ENCODE measurements at places on chromosomes 1 and 21. TPM values are rescaled to one million over a fixed set of nuclear protein-coding genes. Genes with fewer than 3 reads are reported as not detected.
A peak's percentile ranks its signal among the peaks of the same experiment; 100 is the strongest.

NID1 gene
- polyA plus RNA-seq: 97.5 TPM

DNA sequence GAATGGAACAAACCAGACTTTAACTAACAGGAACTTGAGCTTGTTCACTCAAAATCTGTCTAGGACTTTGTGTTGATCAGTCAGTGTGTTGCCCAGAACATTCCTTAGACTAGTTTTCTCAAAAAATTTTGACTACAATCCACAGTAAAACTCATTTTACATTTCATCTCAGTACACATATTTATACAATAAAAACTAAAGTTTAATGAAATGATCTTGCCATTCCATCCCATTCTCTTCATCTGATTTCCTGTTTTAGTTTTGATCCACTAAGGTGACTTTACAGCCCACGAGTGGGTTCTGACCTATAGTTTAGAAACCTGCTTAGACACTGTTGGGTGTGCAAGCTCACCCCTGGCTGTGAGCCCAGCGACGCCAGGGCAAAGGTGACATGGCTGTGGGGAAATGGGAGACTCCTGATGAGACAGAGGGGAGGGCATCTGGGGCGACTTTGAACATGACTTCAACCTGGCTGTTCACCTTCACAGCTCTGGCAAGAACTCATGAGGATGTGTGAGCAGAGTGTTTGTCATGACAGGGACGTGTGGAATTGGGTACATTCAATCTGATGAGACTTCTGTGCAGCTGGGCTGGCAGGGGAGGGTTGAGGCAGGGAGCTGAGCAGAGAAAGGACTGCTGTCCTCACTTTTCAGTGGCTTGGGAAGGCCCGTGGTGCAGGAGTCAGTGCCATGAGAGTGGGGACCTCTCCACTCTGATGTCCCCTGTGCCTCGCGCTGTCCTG, 40.6 kb downstream of the LHX4 start:
- DNase-seq: no peak

DNA sequence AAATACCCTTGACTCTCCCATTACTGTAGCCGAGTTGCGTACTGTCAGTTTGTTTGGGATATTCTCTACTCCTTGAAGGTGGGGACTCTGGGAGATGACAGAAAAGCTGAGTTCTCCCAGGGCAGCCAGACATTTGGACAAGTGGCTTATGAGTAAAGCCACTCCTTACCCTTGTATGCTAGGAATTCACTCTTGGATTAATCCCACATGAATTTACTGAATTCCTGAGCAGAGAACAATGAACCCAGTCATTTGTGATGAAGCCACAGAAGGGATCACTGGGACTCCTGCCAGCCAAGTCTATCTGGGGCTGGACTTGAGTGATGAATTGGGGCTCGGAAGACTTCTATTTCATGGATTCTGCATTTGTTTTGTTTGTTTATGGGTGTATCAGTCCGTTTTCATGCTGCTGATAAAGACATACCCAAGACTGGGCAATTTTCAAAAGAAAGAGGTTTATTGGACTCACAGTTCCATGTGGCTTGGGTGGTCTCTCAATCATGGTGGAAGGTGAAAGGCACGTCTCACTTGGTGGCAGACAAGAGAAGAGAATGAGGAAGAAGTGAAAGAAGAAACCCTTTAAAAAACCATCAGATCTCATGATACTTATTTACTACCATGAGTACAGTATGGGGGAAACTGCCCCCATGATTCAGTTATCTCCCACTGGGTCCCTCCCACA, 25.1 kb downstream of the C1orf116 start:
- DNase-seq: no peak

GRCh38 chr1:86200901-86201300, 44.3 kb upstream of the COL24A1 start:
- DNase-seq: no peak

DNA sequence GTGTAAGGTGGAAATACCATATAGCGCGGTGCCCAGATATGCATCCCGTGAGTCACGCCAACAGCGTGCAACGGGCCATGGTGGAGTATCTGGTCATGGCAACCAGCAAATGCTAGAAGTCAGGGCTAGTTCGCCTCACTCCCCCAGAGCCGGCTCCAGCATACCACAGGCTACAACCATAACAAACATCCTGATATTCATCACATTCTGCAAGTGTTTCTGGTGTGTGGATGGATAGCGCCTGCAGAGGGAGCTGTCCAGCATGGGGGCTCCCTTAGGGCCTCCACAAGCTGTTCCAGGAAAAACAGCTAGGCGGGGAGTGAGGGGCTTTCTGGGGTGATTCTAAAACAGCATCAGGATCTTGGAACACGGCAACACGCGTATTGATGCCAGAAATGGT, 6.8 kb downstream of the C1orf198 start:
- no peak for DNase-seq

GRCh38 chr1:231013391-231014015, 26.6 kb downstream of the FAM89A start:
- DNase-seq: no peak

- DNase-seq: peak; percentile 68
These were observed 132.1 kb downstream of the RHOU start for GRCh38 chr1:228867108-228867950.

GRCh38 chr21:32140151-32140550, 138.7 kb downstream of the MIS18A start:
- DNase-seq: no peak

- peak; percentile 21 for DNase-seq
These were observed 62.0 kb upstream of the ABCG1 start for GRCh38 chr21:42156690-42157605.
